ENCODE measurements at places on chromosomes 7 and 10.

DNA sequence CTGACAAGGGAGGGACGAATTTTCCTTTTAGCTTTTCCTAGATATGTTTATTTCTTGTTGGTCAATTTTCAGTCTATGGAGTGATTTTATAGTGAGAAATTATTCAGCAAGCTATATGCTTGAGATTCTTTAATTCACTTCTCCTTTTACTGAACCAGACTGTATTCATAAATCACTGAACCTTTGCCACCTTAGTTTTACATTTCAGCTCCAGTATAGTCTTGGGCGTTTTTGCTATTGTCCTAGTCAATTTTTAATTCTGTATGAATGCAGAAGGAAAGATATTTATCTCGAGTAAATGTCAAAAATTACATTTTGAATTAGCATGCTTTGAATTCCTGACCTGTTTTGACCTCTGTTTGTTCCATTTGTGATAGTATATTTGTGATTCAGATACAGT lies 468.9 kb downstream of the IPMK start:
- DNase-seq = no peak

DNA sequence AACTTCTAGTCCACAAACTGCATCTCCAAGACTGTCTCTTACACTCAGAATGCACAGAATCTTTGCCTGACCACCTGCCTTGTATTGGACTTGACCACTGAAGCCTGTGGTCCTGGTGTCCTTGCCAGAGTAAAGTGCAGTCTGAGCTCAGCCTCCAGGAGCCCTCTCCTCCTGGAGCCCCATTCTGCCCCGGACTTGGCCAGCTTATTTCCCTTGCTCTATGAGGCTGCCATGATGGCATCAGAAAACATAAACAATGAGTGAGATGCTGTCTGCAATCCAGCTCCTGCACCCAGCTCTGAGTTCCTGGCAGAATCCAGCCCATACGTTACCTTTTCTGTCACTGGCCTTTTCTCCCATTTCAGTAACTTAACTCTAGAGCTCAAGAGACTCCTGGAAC lies 494.6 kb downstream of the PLXNA4 start:
- no peak for DNase-seq

DNA sequence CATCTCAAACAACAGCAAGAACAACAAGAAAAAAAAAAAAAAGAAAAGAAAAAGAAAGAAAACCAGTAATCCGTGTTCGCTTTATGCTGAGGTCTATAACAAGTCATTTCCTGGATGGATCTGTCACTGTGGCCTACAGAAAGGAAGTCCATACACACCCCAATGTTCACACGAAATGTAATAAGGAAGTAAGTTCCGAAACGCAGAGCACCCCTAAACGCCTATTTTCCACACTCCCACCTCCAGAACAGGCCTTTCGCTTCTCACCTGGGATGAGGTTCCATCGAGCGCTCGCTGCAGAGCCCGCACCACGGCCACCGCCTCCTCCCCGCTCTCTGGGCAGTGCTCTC lies 735 bp downstream of the ZNF394 start:
- DNase-seq = no peak

GRCh38 chr7:75722373-75722772 lies 16.4 kb downstream of the HIP1 start:
- DNase-seq = no peak

DNA sequence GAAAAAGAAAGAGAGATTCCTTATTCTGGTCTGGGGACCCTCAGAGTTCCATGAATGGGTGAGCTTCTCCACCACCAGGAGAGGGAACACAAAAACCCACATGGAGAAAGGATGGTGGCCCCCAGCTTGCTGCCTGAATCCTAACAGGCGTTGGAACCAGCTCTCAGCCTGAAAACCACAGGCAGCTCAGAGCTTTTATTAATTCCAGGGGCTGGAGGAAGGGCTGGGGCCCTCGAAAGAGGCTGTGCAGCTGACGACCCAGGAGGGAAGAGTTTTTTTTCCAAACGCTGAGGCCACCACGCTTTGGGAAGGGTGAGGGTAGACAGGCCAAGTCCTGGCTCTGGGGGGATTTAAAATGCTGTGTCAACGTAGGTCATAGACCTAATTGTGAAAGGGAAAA lies 10.8 kb upstream of the ELN start:
- DNase-seq = no peak

DNA sequence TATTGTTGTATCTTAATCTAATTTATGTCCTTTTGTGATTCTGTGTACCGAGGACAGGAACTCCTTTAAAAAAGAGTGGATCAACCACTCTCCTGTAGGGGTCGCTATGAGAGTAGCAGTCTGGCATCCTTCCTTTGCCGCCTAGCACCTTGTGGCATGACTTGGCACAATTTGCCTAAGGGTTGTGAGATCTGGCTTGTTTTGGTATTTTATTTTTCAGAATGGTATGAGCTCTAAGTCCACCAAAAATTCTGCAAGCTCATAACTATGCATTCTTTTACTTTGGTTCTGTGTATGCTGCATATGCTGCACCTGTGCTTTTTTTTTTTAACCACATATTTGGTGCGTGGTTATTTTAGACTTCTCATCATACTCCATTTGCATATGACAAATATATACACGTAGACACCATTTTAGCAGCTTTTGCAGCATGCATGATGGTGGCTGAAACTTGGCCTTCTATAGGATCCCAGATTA lies 112.8 kb downstream of the CDK14 start:
- no peak for DNase-seq

DNA sequence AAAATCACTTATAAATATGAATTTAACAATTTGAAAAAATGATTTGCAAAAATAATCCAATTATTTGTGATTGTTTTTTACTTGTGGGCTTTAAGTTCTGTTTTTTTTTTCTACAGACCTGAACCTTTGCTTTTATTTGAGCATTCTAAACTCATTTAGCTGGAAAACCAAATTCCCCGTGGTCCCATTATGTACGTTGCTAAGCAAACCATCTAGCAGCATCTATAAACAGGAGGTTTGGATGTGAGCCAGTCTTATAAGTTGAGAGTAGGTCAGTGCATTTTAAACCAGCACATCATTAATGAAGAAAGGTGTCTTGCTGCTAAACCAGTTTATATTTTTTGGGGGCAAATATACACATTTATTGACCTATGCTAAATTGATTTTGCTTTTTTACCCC lies 77.3 kb downstream of the LRRN3 start:
- DNase-seq = no peak

GRCh38 chr7:42483886-42484285 lies 246.9 kb upstream of the GLI3 start:
- no peak for DNase-seq

DNA sequence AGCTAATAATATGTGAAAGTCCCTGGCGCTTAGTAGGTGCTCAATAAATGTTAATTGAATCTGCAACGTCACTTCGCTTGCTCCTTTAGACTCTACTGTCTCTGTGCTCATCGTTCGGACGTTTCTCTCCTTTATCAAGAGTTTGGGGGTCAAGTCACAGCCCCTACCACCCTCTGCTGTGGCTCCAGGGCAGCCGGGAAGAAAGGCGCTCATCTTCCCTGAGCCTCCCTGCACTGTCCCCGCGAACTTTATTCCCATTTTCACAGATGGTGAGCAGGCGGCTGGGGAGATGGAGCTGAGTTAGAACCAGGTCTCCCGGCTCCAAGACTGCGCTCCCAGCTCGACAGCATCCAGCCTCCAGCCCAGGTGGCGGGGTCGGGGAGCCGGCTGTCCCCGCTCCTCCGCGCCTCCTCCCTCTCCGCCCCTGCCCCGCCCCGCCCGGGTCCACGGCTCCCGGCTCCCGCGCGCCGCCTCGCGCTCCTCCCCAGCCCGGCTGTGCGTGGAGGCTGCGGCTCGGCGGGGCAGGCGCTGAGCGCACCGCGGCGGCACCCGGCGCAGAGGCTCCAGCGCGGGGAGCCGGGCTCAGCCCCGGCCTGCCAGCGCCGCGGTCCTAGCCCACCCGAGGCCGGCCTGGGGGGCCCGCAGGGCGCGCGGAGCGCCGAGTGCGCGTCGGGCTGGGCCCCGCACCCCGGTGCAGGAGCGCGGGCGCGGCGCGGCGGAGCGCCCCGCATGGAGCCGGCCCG lies at the start of gene CLEC2L:
TSS of gene CLEC2L (plus strand) at position 487 of the 743 bp plus-strand sequence. CDS start at position 730, 243 bp downstream.
- no peak for DNase-seq

GRCh38 chr7:139111811-139112301 lies 2.3 kb upstream of the ZC3HAV1 start:
- DNase-seq = no peak

DNA sequence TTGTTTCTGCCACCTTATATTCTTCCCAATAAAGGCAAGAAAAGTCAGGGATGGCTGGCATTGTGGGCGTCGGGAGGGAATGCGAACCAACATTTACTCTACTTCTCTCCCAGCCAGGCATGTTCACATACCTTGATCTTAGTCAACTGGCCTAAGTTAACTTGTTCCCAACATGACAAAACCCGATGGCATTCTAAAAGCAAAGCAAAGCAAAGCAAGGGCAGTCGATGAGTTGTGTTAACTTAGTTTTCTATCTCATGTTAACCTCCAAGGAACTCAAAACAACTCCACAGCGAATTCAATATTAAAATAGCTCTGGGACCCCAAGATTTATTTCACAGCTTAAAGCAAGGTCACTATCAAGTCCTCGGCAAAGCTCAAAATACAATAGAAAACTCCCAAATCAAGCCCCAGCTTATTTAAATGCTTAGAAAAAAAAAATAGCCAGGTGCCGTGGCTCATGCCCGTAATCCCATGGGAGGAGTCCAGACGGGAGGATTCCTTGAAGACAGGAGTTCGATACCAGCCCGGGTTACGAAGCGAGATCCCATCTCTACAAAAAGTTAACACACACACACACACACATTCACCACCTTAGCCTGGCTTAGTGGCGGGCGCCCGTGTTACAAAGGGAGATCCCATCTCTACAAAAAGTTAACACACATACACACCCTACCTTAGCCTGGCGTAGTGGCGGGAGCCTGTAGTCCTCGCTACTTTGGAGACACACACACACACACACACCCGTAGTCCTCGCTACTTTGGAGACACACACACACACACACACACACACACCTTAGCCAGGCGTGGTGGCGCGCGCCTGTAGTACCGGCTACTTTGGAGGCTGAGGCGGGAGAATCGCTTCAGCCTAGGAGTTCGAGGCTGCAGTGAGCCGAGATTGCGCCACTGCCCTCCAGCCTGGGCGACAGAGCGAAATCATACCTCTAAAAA lies 901 bp upstream of the CCNY start:
- DNase-seq = no peak

DNA sequence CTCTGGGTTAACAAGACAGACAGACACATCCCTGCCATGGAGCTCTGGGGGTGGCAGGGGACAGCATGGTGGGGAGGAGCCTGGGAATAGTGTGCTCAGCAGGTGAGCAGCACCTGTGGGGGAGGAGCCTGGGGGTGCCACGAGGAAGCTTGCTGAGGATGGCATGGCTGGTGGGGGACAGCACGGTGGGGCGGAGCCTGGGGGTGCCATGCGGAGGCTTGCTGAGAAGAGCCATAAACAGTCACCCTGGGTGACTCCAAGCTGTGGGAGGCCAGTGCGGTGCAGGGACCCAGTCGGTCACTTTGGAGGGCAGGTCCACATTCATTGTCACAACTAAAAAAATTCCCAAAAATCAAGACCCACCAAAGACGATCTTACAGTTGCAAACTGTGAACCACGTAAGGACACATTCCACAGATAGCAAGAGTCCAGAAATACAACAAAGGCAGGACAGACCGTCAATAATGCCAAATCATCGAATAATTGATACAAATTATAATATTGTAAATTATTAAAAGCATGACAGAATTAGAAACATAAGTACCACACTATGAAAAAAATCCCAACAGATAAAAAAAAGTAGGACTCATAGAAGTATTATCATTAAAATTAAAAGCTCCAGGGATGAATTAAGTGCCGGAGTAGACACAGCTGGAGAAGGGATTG lies 24.4 kb downstream of the NKX6-2 start:
- no peak for DNase-seq

- DNase-seq = no peak
Measured at GRCh38 chr7:103644319-103644718, 198.3 kb upstream of the SLC26A5 start.

DNA sequence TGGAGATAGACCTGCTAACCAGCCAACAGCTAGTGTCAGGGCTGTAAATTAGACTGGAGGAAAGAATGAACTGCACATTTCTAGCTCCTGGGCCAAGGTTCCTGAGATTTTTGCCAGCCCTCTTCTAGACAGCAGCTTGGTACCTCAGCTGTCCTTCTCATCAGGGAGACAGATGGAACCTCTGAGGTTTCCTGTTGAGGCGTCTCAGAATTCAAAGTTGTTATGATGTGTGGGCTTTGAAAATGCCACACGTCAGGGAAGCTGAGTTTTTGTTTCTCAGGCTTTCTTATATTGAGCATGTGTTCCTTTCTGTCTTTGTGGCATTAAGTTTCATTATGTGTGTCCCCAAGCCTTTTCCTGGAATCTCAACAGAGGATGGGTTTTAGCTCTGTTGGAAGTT lies 736.6 kb downstream of the AUTS2 start:
- DNase-seq = no peak

GRCh38 chr7:50376056-50376820 lies 71.7 kb downstream of the IKZF1 start:
- no peak for DNase-seq

DNA sequence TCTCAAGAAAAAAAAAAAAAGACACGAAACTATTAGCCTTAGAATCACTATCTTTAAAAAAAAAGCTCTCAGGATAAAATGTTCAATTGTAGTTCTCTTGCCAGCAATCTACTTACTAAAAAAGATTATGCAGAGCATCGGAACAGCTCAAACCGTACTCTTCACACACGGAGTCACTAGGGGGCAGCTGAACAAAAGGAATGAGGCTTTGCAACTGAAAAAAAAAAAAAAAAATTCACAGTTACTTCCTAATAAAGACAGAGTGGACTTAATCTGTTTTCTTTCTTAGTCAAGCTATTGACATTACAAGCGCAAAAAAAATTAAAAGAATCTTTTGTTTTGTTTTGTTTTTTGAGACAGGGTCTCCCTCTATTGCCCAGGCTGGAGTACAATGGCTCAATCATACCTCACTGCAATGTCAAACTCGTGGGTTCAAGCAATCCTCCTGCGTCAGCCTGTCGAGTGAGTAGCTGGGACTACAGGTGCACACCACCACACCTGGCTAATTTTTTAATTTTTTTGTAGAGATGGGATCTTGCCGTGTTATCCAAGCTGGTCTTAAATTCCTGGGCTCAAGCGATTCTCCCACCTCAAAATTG lies 11.5 kb downstream of the PMS2 start:
- DNase-seq = peak; percentile 16

DNA sequence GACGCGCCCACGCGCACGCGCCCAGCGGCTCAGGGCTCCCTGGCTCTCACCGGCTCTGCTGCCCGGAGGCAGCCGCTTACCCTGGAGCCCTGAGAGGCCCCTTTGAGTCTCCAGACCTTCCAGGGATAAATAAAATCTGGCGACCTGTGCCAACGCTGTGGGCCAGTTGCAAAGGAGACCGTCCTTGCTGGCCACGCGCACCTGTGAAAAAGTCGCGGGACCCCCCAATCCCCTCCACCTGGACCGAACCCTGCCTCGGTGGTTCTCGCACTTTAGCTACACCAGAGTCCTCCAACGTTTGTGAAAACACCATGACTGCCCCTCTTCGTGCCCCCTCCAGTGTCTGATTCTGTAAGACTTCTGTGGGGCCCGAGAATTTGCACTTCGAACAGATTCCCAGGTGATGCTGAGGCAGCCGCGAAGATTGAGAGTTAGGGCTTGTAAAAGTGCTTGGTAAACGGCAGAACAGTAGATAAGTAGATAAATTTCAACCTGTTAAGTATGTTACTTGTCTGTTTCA lies 102.4 kb upstream of the SVIL start:
- DNase-seq = no peak
